ENCODE measurements at places on chromosomes 4 and X.

DNA sequence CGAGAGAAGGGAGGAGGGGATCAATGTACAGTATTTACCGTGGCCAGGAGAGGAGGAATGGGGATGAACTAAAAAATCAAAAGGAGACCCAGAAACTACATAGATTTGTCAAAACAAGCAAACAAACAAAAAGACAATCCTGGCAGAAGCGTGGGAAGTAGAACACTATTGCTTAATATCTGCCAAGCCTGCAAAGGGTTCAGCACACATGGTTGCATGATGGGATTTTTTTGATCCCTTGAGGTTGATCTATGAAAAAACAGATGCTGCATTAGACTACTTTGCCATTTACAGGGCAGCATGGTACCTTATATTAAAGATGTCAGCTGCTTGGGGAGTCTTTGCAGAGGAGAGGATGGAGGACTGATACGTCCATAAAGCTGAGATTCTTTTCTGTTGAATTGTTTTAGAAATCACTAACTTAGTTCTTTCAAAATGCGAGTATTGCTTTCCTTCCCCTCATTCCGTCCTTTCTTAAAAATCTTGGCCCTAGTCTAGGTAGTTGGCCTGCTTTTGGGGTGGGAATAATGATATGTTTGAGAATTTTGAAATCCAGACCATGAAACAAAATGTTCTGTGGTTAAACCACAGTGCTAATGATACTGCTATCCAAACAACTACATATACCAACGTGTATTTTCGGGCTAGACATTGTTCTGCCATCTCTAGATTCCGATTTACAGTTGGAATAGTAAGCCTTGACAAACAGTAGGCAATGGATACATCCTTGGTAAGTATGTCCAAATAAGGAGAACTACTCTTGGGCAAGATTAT, 39.6 kb upstream of the TMEM150C start:
- no peak for DNase-seq

GRCh38 chr4:153176938-153177337, 27.3 kb upstream of the TRIM2 start:
- no peak for DNase-seq

DNA sequence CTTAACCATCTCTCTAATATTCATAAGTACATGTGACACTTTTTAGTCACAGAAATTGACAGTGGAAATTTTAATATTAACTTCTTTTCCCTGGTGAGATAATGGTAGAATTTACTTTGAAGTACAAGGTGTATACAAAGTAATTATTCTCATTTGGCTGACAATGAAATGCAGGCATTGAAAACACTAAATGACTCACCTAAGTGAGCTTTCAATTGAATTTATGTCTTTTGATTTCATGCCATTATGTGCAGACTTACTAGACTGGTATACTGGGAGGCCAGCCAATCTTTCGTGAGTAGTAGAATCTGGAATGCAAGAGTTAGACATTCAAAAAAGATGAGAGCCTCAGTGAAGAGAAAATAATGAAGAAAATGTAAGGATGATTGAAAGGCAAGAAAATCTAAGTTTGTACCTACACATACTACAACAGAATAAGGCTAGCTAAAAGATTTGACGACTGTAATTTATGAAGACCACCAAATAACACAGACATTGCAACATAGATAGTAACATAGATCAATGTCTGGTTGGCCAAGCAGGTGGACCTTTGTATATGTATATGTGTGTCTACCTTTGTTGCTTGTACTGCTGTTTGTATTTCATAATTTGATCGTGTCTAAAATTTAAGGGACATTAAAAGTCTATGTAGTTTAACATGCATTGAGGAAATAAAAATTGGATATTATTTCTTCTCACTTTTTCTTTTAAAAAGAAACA, 459.7 kb downstream of the IL15 start:
- DNase-seq, result no peak

GRCh38 chrX:36087366-36087765, 167.8 kb downstream of the CFAP47 start:
- DNase-seq, result no peak

DNA sequence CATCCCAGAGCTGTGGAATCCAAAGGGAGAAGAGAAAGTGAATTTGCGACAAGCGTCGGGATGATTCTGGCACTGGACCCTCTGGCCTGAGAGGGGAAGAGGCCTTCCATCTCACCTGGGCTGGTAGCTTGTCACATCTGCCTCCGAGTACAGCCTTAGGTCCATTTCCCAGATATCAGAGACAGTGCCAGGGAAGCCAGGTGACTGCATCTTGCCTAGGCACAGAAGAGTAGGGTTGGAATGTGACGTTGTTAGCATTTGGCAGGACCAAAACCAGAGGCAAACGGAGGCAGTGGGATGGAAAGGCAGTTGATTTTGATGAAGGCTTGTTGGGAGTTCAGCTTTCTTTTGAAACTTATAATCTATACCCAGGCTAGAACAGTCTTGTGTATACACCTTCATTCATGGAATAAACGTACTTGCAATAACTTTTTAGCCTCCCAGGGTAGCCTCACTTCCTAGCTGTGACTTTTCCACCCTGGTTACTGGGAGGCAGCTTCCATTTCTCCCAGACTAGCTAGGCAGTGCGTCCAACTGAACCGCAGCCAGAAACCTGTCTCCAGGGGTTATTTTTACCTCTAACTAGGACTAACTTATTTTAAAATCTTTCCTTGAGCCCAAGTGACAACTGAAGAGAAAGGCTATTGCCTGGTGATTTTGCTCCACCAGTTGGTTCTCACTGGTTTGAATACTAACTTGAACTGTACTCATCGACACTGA, 5.9 kb downstream of the SOD3 start:
- DNase-seq, result no peak

DNA sequence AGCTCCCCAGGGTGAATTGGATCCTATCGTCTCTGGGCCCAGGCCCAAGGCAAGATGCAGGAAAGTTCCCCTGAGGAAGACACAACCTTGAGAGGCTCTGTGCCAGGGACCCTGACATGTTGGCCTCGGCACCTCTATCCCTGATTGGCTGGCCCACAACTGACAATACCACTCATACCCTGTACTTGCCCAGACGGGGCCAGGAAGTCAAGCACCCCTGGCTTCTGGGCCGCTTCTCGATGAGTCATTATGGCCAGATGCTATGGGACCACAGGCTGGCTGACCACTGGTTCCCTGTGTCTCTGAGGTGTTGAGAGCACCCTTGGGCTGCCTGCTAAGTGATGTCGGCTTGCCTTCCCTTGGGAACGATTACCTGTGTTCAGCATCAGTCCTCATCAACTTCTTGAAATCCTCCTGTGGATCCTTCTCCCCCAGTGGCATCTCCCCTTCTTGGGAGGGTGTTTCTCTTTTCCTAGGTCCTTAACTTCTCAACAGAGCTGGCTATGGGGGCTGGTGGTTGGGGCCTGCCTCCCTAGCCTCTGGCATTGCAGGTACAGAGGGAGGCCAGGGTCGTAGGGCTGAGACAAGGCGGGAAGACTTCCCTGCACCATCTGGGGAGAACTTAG, 54.5 kb upstream of the MAMLD1 start:
- DNase-seq, result no peak

GRCh38 chrX:11665168-11666111, at the start of gene ARHGAP6:
ARHGAP6 (minus strand) TSS chrX:11665920; CDS start chrX:11664828, 1,092 bp downstream.
- DNase-seq, result no peak

DNA sequence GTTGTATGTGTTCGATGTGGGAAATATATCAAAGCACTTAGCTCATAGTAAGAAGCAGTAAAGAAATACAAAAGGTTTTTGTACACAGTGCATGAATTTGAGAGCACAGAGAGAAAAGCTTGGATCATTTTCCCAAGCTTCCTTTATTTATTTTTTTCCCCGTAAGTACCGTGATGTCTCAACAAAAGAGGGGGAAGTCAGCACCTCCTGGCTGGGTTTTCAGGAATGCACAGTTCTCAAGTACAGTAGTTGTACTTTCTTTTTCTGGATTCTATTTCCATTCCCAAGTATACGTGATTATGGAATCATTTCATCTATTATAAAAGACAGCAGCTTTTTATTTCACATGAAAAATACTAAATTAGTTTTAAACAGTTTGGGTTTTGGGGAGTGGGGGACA, 171.5 kb upstream of the EDNRA start:
- DNase-seq, result no peak

- DNase-seq, result no peak
Observed at GRCh38 chr4:37998226-37998625, 38.0 kb downstream of the PTTG2 start.

- DNase-seq, result peak; percentile 26
Observed at GRCh38 chr4:41360214-41360920, 103.6 kb downstream of the UCHL1 start.

- no peak for DNase-seq
Observed at GRCh38 chrX:132518401-132518800, 29.6 kb upstream of the MBNL3 start.

GRCh38 chrX:41064018-41064417, 21.2 kb upstream of the USP9X start:
- DNase-seq, result no peak

DNA sequence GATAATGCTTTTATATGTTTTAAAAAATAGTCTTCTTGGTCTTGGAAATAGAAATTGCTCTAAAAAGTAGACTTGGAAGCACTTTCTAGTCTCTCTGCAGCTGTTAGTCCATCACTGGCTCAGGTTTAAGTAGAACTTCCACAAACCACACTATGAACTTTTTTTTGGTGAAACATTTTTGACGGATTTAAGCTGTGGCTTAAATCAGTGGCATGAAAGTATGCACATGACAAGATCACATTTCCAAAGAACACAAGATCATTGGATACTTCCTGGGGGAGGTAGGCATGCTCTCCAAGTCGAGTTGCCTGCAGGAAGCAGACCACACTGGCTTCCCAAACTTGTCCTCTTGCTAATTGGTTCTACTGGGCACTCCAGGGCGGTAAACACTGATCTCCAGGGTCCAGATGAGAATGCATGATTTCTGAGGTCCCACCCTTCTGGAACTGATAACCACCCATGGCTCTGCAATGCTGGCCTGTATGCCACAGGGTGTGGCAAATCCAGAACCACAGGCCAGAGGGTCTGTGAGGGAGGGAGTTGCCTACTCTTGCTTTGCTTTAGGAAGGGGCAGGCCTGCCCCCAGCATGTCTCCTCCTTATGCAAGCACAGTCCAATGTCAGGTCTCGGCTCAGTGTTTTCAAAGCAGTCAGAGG, 331.9 kb upstream of the SFRP2 start:
- no peak for DNase-seq

Data from Kasumi-1 (cell line).